HepG2 (cell line): ENCODE measurements at places on chromosomes 11 and 22. TPM values are rescaled to one million over a fixed set of nuclear protein-coding genes. Genes with fewer than 3 reads are reported as not detected.

GRCh38 chr22:40258017-40258416 is 80.3 kb downstream of the TNRC6B start:
- no peaks in the 10 kb centered on the region for H3K27me3 ChIP-seq
- peaks cover 8% of the 10 kb centered on the region for H3K36me3 ChIP-seq

DNA sequence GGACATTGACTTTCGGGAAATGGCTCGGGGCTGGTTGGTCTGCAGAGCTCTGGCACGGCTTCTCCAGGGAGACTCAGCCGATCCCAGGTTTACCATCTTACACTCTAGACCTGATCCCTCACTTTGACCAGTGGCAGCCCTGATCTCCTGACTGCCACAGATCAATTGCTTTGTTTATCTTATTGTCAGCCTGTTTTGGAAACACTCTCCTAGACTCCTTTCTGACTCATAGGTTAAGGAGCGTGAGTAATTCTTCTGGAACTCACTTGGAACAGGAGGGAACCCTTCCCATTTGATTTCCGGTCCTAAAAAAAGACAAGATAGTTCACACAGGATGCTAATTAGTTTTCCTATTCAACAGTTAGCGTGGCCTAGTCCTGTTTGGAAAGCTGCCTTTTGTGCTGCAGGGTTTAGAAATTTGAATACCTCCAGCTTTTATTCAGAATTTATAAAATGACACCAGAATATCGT is 16.0 kb upstream of the BMAL1 start:
- H3K27ac ChIP-seq = no peak overlapping the region
- H3K36me3 ChIP-seq = no peaks in the 10 kb centered on the region
- H3K4me3 ChIP-seq = no peak overlapping the region
- DNase-seq = no peak
- peaks cover 10% of the 10 kb centered on the region; the same call in 1 of the 2 replicates for H3K4me1 ChIP-seq

The GSTT4 gene
- 0.18 and 0.62 TPM in 2 replicates for total RNA-seq

DNA sequence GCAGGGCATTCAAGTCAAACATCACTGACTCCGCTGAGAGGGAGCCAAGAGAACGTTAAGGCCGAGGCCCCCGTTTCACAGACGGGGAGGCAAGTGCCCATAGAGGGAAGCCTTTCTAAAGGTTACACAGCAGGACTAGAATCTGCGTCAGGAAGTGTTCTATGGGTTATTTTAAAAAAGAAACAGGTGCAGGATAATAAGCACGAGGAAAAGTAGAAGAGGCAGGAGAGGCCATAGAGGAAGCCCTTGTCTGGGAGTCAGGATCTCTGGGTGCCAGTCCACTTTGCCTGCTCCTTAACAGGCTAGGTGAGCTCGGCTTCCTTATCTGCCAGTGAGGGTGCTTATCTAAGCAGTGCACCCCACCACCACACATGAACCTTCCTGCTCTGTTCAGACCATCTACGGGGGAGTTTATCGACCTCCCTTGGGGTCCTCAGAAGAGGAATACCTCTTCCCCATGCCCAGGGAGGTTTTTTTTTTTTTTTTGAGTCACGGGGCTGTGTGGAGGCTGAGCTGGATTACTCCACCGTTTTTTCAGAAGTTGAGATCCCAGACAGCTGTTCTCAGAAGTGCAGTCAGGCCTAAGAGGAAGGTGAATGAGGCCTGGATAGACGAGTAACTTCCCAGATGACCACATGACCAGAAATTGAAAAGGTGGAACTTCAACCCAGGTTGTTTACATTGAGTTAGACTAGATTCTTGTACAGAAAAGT is 1.2 kb upstream of the FCHSD2 start:
- peaks cover 62% of the 10 kb centered on the region for H3K4me1 ChIP-seq
- DNase-seq = peak; percentile 67
- H3K27ac ChIP-seq = peak overlapping the region; percentile 95
- no peaks in the 10 kb centered on the region; the same call in 2 of the 3 replicates for H3K27me3 ChIP-seq
- peak overlapping the region; percentile 99 for H3K4me3 ChIP-seq

- no peaks in the 10 kb centered on the region for H3K4me1 ChIP-seq
- no peak overlapping the region for H3K27ac ChIP-seq
- H3K36me3 ChIP-seq = no peaks in the 10 kb centered on the region
Observed at GRCh38 chr11:121119440-121119839, 18.4 kb downstream of the TECTA start.

The NOX4 gene
- not detected in 2 replicates for total RNA-seq

The CENPM gene
- total RNA-seq = 37.3 and 41.8 TPM in 2 replicates

GRCh38 chr22:41429232-41429950 is 17.2 kb downstream of the TOB2 start:
- DNase-seq = no peak
- no peaks in the 10 kb centered on the region for H3K27me3 ChIP-seq
- H3K27ac ChIP-seq = no peak overlapping the region
- peaks cover 10% of the 10 kb centered on the region; the same call in 1 of the 2 replicates for H3K4me1 ChIP-seq

GRCh38 chr22:40517631-40518030 is 118.9 kb downstream of the MRTFA start:
- H3K27me3 ChIP-seq = no peaks in the 10 kb centered on the region
- H3K4me1 ChIP-seq = peaks cover 20% of the 10 kb centered on the region
- DNase-seq = no peak

- no peak overlapping the region for H3K4me3 ChIP-seq
- H3K27ac ChIP-seq = no peak overlapping the region
- H3K36me3 ChIP-seq = no peaks in the 10 kb centered on the region
- H3K27me3 ChIP-seq = no peaks in the 10 kb centered on the region
- no peaks in the 10 kb centered on the region for H3K4me1 ChIP-seq
- no peak for DNase-seq
Observed at GRCh38 chr11:128283451-128283850, 303.9 kb downstream of the ETS1 start.

GRCh38 chr11:69481393-69481844 is at the start of gene LINC01488:
LINC01488 (plus strand) TSS chr11:69481663.
- peaks cover 64% of the 10 kb centered on the region for H3K4me1 ChIP-seq
- DNase-seq = no peak
- no peaks in the 10 kb centered on the region for H3K36me3 ChIP-seq
- H3K27ac ChIP-seq = no peak within 1 kb of the TSS
- peak within 1 kb of the TSS; percentile 25; the same call in 1 of the 2 replicates for H3K4me3 ChIP-seq
